ENCODE measurements at places on chromosomes 1 and 21.
A peak's percentile ranks its signal among the peaks of the same experiment; 100 is the strongest.

DNA sequence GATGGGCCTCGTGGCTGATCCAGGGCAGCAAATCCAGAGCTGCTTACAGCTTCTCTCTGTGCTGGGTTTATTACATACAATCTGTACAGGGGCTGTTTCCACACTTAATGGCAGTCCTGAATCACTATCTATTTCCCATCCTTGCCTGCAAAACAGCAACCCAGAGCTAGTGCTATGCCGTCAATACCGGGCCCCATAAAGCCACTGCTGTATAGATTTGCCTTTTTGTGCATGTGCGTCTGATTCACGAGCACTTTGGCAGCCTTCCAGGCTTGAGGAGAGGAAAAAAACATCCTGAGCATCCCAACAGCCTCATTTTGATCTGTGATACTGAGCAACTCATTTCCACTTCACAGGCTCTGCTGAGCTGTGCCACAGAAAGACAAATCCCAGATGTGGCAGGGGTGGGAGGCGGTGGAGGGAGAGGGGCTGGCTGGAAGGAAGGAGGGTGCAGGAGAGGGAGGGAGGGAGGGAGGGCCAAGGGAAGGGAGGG lies 65.2 kb upstream of the TARBP1 start:
- peak; percentile 87 for DNase-seq

GRCh38 chr1:93186667-93187066 lies 6.1 kb downstream of the CCDC18 start:
- no peak for DNase-seq

GRCh38 chr1:113073479-113073950 lies 517 bp downstream of the LRIG2 start:
- no peak for DNase-seq

- DNase-seq: no peak
Measured at GRCh38 chr1:118504867-118505266, 319.8 kb upstream of the SPAG17 start.

GRCh38 chr1:53046930-53047329 lies 15.1 kb upstream of the PODN start:
- peak; percentile 67 for DNase-seq
